Pancreas (tissue), 10 donors: ENCODE measurements at places on chromosomes 1 and 21.
A peak's percentile ranks its signal among the peaks of the same experiment; 100 is the strongest.

DNA sequence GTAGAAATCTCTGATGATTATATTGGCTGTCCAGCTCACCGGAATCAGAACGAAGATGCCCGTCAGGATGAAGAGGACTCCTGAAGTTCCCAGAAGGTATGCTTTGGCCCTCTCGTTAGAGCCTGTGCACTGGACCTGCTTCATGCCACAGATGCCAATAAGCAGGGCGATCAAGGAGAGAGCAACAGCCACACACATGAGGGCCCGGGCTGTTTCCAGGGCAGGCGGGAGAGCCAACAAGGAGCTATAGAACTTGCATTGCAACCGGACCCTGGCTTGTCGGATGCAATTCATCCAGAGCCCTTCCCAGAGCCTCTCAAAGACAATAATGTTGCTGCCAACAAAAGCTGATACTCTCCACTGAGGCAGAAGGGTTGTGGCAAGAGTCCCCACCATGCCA, 434 bp downstream of the CLDN17 start:
- no peak for DNase-seq

GRCh38 chr1:238257018-238257621, 366.4 kb upstream of the ZP4 start:
- no peak for DNase-seq

- DNase-seq: no peak
Observed at GRCh38 chr1:169395955-169396354, 28.0 kb downstream of the BLZF1 start.

DNA sequence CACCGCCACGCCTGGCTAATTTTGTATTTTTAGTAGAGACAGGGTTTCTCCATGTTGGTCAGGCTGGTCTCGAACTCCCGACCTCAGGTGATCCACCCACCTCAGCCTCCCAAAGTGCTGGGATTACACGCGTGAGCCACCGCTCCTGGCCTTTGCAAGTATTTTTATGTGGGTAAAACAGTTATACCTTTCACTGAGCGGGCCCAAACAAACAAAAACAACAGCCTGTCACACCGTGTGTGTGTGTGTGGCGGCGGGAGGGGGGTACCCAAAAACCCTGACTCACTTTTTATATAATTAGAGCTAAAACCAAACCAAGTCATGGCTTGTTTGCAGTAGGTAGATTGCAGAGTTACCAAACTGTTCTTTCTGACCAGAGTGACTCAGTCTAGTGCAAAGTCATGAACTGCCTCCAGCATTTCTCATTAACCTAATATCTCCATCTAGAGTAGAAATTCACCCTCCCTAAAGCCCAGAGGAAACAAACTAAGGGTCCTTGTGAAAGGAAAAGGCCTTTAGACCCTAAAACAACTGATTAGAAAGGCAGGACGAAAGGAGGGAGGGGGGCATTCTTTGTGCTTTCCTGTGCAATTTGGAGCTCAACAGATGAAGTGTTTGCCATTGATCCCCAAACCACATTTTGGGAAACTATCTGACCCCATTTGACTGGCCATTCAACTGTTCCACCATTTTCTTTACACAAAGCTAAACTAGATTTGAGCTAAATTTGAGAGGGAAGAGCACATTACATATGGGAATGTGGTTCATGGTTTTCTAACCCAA, 181.0 kb downstream of the DHRS3 start:
- no peak for DNase-seq

- no peak for DNase-seq
Observed at GRCh38 chr1:245887829-245888228, 619.2 kb downstream of the SMYD3 start.

- DNase-seq: no peak
Observed at GRCh38 chr1:110538075-110538474, 19.1 kb upstream of the KCNA10 start.

GRCh38 chr1:6777813-6778212, 7.4 kb upstream of the CAMTA1 start:
- DNase-seq: no peak

GRCh38 chr1:223230161-223230881, 87.3 kb upstream of the TLR5 start:
- DNase-seq: no peak

DNA sequence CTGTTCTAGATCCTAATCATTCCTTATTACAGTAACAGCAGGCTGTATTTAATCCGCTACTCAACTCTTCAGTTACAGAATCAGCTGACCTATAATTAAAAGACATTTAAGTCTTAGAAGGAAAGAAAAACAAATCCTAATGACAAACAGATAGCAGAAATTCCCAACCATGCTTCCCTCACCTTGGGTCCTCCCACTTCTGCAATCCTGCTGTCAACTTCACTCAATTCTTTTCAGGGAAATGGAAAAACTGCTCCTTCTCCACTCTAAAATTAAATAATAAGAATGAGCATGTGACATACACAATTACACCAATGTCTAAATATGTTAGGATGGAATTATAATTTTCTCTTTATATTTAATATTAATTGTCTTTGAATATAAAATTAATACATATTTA, 182.6 kb upstream of the LYPLAL1 start:
- no peak for DNase-seq

GRCh38 chr1:34591751-34592629, 162.9 kb upstream of the GJB5 start:
- no peak for DNase-seq

GRCh38 chr1:47522935-47523834, 85.3 kb downstream of the FOXD2 start:
- no peak for DNase-seq

DNA sequence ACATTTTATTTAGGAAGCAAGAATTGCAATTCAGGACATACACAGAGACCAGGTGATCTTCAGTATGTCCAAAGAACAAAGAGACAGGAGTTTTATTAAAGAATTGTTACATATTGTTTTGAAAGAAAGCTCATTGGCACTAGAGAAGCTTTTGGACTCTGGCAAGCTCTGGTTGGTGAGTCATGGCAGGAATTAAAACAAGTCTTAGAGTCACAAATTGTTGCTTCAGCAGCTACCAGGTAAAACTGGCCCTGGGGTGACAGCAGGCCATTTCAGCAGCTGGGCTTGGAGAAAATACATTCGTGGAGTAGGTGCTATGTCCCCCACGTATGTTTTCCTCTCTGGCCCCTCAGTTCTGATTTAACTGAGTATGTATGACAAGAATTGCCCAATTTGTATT, 58.8 kb downstream of the MAP3K21 start:
- DNase-seq: no peak

GRCh38 chr1:225863167-225863566, 19.0 kb downstream of the TMEM63A start:
- DNase-seq: no peak

DNA sequence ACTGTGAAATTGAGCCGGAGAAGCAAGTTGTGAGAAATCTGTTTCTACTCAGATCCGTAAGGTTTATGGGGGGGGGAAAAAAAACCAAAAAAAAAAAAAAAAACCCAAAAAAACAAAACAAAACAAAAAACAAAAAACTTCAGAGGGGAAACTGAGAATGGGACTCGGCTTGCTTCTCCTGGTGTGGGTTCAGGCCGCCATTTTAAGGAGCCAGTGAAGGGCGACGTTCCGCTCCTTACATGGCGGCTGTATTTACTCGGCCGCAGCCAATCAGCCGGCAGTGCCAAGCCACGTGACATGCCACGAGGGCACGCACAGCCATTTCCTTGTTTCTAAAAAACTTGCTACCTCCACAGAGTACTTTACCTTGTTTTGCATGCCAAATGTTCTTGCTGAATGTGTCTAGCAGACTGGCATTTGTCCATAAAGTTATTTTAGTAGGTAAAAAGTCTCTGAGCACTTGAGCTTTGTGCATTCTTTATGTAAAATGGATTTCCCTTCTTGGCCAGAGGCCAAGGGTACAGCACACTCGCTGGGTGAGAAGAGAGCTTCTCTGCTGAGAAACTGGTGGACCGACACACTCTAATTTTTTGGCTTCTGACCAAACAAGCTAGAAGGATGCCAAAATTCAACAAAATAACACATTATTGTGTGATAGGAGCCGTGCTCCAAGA, 101.8 kb downstream of the NFIA start:
- DNase-seq: peak; percentile 95

DNA sequence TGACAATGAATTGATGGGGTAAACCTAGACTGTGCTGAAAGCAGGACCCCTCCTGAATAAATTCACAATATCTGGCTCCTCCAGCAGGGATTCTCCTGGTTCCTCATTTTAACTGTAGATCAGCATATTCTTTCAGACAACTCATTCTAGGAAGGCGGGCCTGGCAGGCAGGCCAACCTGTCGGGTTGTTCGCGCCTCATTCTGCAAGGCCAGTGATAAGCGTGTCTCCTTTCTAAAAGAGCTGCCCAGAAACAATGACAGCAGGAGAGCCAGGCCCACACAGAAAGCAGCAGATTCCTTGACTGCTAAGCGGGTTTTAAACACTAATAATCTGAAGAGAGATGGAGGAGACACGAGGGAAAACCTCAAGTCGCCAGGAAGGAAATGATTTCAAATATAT, 70.0 kb downstream of the NTPCR start:
- peak; percentile 28 for DNase-seq

- DNase-seq: no peak
Observed at GRCh38 chr1:165896277-165896676, 68.9 kb downstream of the UCK2 start.

GRCh38 chr21:34574601-34575529, 40.0 kb downstream of the RCAN1 start:
- no peak for DNase-seq

- no peak for DNase-seq
Observed at GRCh38 chr1:100428160-100428559, 75.9 kb downstream of the CDC14A start.

DNA sequence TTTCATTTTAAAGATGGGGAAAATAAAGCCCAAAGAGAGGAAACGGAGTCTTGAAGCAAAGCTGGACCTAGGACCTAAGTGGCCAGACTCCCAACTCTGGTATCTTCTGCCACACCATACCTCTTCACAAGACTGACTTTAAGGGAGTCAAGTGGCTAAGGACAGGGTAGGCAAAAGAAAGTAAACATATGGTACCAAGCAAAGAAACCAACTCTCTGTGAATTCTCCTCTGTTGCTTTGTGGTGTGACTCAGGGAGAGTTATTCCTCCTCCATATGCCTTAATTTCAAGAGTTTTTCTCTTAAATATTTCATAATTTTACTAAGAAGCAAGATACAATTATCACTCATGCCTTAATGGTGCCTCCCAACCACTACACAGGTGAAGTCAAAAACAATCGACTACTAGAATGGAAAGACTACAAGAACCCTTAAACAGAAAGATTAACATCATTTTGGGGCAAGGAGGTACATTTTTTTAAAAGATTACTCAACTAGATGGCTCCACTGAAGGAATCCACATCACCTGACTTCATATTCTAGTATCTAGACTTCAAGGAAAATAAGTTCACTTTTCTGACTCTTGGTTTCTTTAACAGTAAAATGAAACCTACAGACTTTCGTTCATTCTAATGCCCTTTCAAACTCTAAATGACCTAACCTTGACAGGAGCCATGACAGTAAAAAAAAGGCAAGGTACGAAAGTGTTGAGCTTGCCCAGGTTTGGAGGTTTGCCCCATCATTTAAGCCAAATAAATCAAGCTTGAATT, 44.2 kb downstream of the LUZP1 start:
- no peak for DNase-seq

DNA sequence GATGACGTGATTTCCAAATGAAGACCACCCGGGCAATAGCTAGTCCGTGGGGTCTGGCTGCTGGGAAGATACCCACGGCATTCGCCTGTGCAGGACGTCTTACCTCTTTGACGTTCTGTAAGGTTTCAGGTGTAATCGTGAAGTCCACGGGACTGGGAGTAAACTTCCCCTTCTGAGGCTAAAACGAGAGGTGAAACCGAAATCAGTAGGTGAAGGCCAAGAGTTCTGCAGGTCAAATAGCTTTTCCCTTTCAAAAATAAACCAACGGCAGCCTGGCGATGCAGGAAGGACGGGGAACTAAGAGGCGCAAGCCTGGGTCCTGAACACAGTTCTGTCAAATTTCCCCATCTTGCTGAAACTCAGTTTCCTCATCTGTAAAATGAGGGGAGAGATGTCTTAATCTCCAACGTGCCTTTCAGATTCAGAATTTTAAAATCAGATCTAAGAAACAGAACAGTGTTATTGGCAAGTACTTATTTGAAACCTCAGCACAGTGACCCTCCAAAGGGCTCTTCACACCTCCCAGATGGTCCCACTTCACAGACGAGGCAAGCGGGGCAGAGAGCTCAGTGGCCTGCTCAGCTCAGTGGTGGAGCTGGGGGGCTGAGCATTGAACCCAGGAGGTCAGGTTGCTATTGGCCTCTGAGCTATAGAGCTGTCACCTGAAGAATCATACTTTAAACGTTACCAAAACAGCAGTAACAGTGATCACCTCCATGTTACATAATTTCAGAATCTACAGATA, 34.7 kb downstream of the VPS26C start:
- DNase-seq: no peak

DNA sequence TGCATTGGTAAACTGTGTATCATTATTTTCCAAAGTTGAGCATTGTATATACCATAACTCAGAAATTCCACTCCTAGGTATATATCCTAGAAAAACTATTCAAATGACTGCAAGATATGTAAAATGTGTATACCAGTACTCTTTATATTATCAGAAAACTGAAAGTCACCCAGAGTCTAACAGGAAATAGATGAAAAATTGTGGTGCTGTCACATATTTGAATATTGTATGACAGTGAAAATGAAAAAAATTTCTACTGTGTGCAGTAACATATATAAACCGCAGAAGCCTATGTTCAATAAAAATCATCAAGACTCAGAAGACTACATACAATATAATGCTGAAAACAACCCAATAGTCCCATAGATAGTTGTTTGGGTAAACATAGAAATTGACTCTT, 74.4 kb upstream of the LYPLAL1 start:
- DNase-seq: no peak

- DNase-seq: no peak
Observed at GRCh38 chr21:40300300-40300699, 433.1 kb downstream of the PCP4 start.

GRCh38 chr21:21813934-21814333, 815.7 kb downstream of the NCAM2 start:
- DNase-seq: no peak

GRCh38 chr1:109910963-109911798, 532 bp downstream of the CSF1 start:
- no peak for DNase-seq

GRCh38 chr1:53155534-53155933, 13.1 kb upstream of the SLC1A7 start:
- no peak for DNase-seq

- no peak for DNase-seq
Observed at GRCh38 chr1:164792410-164793004, 233.5 kb downstream of the PBX1 start.

- DNase-seq: no peak
Observed at GRCh38 chr1:80305466-80305865, 1298.9 kb upstream of the ADGRL4 start.

DNA sequence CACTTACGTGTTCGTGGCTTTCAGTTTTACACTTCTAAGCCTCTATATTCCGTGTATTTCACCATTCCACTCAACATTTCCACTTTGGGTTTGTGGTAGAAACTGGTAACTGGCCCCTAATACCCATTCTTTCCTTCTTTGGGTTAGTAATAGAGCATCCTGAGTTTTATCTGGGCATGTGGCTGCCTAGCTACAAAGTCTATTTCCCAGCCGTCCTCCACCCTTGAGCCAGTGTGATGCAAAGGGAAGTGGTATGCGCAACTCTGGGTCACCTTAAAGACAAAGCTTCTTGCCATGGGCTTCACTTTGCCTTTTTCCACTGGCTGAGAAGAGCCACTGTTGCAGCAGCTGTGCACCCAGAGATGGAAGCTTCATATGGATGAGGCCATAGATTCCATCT, 73.9 kb downstream of the LAMC2 start:
- no peak for DNase-seq

GRCh38 chr1:112011202-112011601, 21.7 kb upstream of the KCND3 start:
- no peak for DNase-seq

GRCh38 chr1:44031252-44032169, at the start of gene SLC6A9:
SLC6A9 (minus strand) TSS chr1:44031462; CDS start chr1:44024277, 7,185 bp downstream.
- DNase-seq: peak; percentile 64
